ENCODE measurements at places on chromosomes 12 and 14.

DNA sequence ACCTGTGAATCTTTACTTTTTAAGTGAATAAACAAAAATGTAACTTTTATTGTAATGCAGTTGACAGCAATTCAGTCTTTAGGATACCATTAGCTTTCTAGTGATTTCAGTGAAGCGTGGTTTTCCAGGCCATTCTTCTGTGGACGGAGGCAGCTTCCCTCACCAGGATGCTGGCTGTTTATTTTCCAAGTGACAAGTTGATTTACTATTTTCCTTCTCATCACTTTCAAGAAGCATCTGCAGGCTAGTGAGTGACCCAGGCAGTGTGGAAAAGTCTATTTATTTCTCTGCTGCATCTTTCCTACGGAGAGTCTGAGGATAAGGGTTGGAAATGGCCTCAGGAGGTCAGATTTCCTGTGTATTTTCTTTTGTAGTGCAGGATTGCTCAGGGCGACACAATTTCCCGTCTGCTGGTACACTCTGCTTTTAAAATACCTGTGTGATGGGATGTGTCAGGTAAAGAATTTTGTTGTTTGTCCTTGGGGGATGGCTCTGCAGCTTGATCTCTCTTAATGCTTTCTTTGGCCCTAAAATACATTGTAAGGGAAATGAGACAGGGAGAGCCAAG is 467.8 kb downstream of the NRXN3 start:
- no peaks in the 10 kb centered on the region for H3K27me3 ChIP-seq
- no peaks in the 10 kb centered on the region for H3K36me3 ChIP-seq
- H3K4me3 ChIP-seq = no peak overlapping the region
- H3K27ac ChIP-seq = no peak overlapping the region

DNA sequence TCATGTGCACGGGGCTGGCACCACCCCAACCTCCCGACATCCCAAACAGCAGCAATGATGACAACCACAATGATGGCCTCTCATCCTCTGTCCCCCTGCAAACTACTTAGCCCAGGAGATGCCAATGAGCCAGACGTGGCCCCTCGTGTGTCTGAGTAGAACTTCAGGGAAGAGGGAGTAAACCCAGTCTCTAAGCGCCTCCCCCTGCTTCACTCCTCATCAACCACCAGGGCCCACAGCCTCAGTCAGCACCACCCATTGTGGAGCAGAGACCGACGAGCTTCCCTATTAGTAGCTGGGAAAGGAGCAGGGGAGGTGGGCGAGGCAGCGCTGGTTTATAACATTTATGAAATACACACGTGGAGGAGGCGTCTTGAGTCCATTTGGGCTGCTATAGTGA is 182.7 kb upstream of the SFSWAP start:
- no peaks in the 10 kb centered on the region for H3K36me3 ChIP-seq
- DNase-seq = no peak
- no peak overlapping the region for H3K27ac ChIP-seq
- H3K27me3 ChIP-seq = no peaks in the 10 kb centered on the region

DNA sequence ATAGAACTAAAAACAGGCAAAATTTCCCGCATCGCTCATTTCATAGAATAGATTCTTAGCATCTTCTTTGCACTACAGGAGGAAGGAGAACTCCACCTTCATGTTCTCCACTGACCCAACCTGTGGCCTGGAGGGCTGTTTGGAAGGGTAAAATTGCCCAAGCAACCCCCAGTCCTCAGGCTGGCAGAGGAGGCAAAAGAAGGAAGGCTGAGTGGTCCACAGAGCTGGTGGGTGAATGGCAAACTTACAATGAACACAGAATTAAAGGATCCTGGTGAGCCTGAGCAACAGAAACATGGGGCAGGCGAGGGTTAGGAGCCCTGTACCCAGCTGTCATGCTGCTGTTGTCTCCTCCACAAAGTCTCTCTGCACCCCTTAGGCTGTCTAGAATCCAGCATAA is 25.1 kb downstream of the SENP1 start:
- no peak overlapping the region for H3K27ac ChIP-seq
- H3K4me1 ChIP-seq = no peaks in the 10 kb centered on the region
- peaks cover 55% of the 10 kb centered on the region for H3K36me3 ChIP-seq
- no peaks in the 10 kb centered on the region for H3K27me3 ChIP-seq
- no peak for DNase-seq

- DNase-seq = peak; percentile 13
- H3K4me1 ChIP-seq = peaks cover 22% of the 10 kb centered on the region
- H3K36me3 ChIP-seq = no peaks in the 10 kb centered on the region
- H3K4me3 ChIP-seq = peak overlapping the region; percentile 43
- no peak overlapping the region for H3K27ac ChIP-seq
- H3K27me3 ChIP-seq = no peaks in the 10 kb centered on the region
Observed at GRCh38 chr12:31370531-31371255, 44.7 kb upstream of the SINHCAF start.

- no peak overlapping the region for H3K4me3 ChIP-seq
- H3K4me1 ChIP-seq = no peaks in the 10 kb centered on the region
Observed at GRCh38 chr14:56490379-56490778, 89.2 kb upstream of the TMEM260 start.

GRCh38 chr12:103877934-103878510 is 37.0 kb upstream of the NT5DC3 start:
- H3K27ac ChIP-seq = no peak overlapping the region
- no peak for DNase-seq
- H3K4me3 ChIP-seq = no peak overlapping the region
- no peaks in the 10 kb centered on the region for H3K4me1 ChIP-seq

- no peaks in the 10 kb centered on the region for H3K36me3 ChIP-seq
- peaks cover 5% of the 10 kb centered on the region for H3K4me1 ChIP-seq
- peaks cover 30% of the 10 kb centered on the region for H3K27me3 ChIP-seq
- H3K27ac ChIP-seq = no peak overlapping the region
- DNase-seq = no peak
- H3K4me3 ChIP-seq = no peak overlapping the region
Observed at GRCh38 chr12:4816744-4817525, 92.8 kb upstream of the KCNA1 start.

- peak overlapping the region; percentile 36 for H3K27ac ChIP-seq
- H3K36me3 ChIP-seq = no peaks in the 10 kb centered on the region
- no peak for DNase-seq
Observed at GRCh38 chr12:62971769-62972525, 37.0 kb upstream of the PPM1H start.

DNA sequence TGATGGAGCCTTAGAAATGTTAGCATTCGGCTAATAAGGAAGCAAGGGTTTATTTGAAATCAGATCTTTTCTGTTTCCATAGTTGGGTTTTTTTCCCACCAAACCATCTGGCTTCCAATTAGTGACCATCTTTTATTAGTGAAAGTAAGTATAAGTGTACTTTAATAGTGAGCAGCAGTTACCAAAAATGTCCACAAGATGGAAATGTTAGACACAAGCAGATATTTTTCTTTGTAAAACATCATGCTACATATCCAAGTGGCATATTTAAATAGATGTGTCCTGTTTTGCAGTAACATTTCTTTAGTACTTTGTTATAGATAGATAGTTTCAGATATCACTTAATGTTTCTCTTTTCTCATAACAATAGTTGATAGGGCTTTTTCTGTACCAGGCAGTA is 28.8 kb downstream of the YEATS4 start:
- no peaks in the 10 kb centered on the region for H3K4me1 ChIP-seq
- no peaks in the 10 kb centered on the region for H3K36me3 ChIP-seq
- no peaks in the 10 kb centered on the region for H3K27me3 ChIP-seq
- H3K4me3 ChIP-seq = no peak overlapping the region

DNA sequence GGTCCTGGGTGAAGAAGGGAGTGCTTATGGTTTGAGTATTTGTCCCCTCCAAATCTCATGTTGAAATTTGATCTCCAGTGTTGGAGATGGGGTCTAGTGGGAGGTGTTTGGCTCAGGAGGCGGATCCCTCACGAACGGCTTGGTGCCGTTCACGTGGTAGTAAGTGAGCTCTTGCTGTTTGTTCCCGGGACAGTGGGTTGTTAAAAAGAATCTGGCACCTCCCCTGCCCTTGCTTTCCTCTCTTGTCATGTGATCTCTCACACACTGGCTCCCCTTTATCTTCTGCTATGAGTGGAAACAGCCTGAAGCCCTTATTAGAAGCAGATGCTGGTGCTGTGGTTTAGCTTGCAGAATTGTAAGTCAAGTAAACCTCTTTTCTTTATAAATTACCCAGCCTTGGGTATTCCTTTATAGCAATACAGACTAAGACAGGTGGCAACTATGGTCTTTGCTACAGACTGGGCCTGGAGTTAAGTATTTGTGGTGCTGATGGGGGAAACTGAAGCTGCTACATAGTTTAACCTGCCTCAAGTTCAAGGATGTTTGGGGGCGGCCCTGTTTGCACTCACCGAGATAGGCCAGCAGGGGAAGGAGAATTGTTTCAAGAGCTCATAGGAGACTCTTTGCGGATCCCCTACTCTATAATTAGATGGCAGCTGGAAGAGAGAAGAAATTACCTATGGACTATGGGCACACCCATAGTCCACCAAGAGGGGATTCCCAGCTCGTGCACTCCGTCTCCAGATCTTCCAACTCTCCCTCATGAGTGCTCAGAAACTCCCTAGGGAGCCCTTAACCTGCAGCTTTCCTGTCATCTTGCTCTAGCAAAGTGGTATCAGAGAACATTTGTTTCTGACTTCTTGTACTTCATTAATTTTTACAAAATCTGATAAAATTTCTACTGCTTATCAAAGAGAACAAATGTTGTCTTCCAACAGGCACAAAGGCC is 164.6 kb downstream of the SLC15A5 start:
- H3K27me3 ChIP-seq = no peaks in the 10 kb centered on the region
- no peaks in the 10 kb centered on the region for H3K4me1 ChIP-seq
- no peaks in the 10 kb centered on the region for H3K36me3 ChIP-seq

- no peak overlapping the region for H3K27ac ChIP-seq
- peaks cover 13% of the 10 kb centered on the region for H3K36me3 ChIP-seq
- no peak overlapping the region for H3K4me3 ChIP-seq
- no peaks in the 10 kb centered on the region for H3K27me3 ChIP-seq
- DNase-seq = no peak
Observed at GRCh38 chr12:130973109-130973508, 19.4 kb downstream of the ADGRD1 start.

DNA sequence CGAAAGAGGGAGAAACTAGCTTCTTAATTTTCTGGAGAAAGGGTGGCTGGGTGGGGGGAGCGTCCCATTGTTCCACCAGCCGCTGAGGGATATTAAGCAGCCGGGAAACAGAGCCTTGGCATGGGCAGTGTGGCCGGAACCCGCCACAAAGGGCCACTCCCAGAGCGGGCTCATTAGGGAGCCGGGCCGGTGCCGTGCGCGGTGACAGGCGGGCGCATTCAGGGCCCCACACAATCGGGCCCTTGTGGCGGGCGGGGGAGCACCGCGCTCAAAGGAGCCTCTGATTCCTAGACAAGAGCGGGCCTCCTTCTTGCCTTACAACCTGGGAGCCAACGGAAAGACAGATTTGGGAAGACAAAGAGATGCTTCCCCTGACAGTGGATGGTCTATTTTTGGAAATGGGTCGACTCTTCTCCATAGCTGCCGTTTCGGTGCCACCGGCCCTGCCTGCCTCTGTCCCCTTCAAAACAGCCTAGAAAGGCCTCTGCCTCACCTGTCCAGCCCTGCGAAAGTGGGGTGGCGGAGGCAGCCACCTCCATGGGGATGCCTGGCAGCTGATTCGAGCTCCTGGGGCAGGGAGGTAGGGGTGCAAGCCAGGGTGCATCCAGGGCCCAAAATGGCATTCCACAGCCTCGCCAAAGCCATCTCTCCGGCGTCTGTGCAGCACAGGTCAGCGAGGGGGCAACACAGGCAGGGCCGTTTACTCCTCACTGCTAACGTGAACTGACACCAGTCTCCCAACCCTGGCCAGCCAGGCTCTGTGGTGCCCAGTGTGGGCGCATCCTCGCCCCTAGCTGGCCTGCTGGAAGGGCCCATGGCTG is 10.9 kb downstream of the CCDC85C start:
- no peak overlapping the region for H3K27ac ChIP-seq
- H3K27me3 ChIP-seq = no peaks in the 10 kb centered on the region
- no peak for DNase-seq
- no peaks in the 10 kb centered on the region for H3K36me3 ChIP-seq
- no peaks in the 10 kb centered on the region for H3K4me1 ChIP-seq

DNA sequence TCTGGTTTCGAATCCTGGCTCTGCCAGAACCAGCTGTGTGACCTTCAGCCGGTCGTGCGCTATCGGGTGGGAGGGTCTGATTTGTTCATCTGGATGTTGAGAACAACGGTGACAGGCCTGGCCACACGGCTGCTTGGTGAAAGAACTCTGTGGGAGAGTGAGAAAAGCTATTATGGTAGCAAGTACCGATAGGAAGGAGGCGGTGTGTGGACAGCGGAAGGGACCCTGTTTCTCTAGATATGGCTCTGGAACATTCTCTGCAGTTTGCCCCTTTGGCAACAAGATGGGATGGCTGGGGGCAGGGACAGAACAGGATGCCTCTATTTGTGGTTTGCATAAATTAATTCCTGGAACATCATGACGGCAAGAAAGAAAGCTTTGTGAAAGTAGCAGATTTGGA is 347.3 kb downstream of the AACS start:
- H3K4me3 ChIP-seq = no peak overlapping the region
- no peaks in the 10 kb centered on the region for H3K27me3 ChIP-seq

DNA sequence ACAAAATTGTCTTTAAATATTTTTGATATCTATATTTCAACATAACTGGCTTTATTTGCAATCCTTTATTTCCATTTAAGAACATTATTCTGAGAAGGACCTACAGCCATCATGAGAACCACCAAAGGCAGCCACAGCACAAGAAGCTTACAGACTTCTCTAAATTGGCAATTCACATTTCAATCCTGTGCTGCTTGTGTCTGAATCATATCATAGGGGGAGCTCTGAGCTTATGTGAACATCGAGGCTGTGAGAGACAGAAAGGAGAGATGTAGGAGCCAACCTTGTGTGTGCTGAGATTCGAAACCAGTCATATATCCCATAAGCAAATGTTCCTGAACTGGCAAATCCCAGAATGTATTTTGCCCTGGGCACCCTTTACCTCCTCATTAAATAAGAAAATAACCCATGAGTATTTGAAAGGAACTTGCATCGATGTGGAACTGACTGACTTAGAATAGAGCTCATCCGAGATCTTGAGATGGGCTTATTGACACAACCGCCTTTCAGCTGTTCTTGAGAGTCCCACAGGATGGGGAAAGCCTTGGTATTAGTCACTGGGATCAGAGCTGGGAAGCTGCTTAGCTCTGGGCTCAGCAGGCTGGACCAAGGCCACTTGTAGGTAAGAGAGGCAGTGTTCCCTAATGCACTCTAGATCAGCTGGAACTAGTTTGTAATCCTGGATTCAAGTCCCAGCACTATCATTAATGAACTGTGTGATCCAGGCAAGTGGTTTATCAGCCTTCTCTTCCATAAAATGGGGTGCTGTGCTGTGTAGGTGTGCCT is 329.8 kb downstream of the CACNA1C start:
- no peak for DNase-seq
- H3K27ac ChIP-seq = peak overlapping the region; percentile 77
- no peaks in the 10 kb centered on the region for H3K36me3 ChIP-seq
- H3K4me3 ChIP-seq = no peak overlapping the region

- no peaks in the 10 kb centered on the region for H3K36me3 ChIP-seq
- H3K4me3 ChIP-seq = no peak overlapping the region
- peaks cover 12% of the 10 kb centered on the region for H3K4me1 ChIP-seq
- no peak overlapping the region for H3K27ac ChIP-seq
- DNase-seq = no peak
- H3K27me3 ChIP-seq = no peaks in the 10 kb centered on the region
Observed at GRCh38 chr12:95611676-95612309, 60.5 kb upstream of the USP44 start.

GRCh38 chr14:34966413-34966812 is 16.4 kb upstream of the SRP54 start:
- H3K27ac ChIP-seq = no peak overlapping the region
- H3K36me3 ChIP-seq = peaks cover 38% of the 10 kb centered on the region
- H3K4me3 ChIP-seq = no peak overlapping the region
- no peaks in the 10 kb centered on the region for H3K4me1 ChIP-seq

All from tibial artery (tissue), 4 donors.